ENCODE measurements at places on chromosomes 6 and 20.

DNA sequence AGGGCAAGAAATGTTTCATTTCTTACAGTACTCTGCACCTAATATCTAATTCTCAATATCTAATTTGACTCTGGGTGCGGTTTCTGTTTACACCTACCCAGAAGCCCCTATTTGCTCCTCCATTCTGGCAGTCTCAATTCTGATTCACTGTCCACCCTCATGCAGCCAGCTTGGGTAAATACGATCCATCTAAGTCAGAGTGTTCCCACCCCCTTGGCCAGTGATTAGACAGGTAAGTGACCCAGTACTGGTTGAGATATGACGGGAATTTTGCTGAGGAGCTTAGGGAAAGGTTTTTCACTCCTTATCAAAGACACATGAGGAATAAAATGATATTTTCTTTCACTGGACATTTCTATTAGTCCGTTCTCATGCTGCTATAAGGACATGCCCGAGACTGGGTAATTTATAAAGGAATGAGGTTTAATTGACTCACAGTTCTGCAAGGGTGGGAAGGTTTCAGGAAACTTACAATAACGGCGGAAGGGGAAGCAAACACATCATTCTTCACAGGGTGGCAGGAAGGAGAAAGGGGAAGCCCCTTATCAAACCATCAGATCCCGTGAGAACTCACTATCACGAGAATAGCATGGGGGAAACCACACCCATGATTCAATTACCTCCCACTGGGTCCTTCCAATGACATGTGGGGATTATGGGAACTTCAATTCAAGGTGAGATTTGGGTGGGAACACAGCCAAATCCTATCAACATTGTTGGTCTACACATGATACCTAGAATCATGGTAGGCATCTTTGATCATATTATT is 29.4 kb downstream of the GLO1 start:
- no peak for DNase-seq

GRCh38 chr20:20946122-20946759 is 159.9 kb downstream of the LINC00237 start:
- no peak for DNase-seq

GRCh38 chr6:84260196-84260595 is 32.8 kb upstream of the CEP162 start:
- no peak for DNase-seq

DNA sequence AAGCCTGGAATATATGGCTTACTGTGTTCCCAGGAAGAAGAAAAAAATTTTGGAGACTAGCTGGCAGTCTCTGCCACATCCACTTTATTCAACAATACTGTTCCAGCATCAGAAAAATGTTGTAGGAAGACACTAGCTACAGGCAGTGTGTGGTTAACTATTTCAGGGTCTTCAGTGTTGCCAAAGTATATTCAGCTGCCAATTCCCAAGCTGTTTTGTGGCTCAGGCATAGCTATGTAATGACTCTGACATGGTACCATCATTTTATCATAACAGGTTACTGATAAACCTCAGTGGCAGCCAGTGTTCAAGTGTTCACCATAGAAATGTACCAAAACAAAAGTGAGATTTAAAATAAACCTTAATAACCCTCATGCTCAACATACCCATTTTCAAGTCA is 503.1 kb downstream of the ADGRB3 start:
- no peak for DNase-seq

GRCh38 chr6:162289972-162290371 is 437.6 kb downstream of the PRKN start:
- no peak for DNase-seq

- DNase-seq, result no peak
Observed at GRCh38 chr20:61614706-61615100, 362.6 kb downstream of the CDH4 start.

Data from activated T-helper 1 cell treated with Interleukin-2 at 50 U/mL for 16 hours (primary cell).